ENCODE measurements at places on chromosomes 11 and 22.

GRCh38 chr11:34358728-34359547, 1.1 kb upstream of the ABTB2 start:
- DNase-seq = peak; percentile 44

DNA sequence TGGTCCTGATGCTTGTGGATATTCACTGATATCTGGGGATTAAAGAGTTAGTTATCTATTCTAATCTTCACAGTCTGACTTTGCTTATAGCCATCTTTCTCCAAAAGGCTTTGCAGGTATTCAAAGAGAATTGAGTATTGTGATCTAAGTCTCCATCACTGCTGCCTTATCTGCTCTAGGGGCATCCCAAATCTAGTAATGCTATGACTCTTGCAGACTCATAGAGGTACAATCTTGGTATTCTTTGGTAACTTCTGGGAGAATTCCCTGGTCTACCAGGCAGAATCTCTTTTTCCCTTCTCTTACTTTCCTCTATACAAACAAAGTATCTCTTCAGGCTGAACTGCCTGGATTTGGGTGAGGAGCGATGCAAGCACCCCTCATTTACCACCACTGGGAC, 746.3 kb downstream of the JRKL start:
- DNase-seq = no peak

- DNase-seq = peak; percentile 48
These were observed 37.0 kb upstream of the FTH1 start for GRCh38 chr11:62004473-62004872.

GRCh38 chr22:45997077-45997776, 20.3 kb upstream of the WNT7B start:
- DNase-seq = no peak

DNA sequence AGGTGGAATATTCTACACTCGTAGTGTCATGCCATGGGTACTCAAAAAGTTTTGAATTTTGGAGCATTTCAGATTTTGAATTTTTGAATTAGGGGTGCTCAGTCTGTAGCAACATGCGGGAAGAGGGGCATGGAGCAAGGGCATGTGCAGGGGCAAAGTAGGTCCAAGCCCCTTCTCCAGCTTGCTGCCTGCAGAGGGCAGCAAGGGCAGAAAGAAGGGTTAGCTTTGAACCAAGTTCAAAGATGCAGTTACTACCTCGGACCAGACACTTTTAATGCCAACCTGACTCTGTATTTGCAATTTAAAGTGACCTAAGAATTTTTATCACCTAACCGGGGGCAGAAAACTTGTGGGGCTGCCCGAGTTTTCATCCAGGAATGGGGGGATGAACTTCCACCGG, 68.2 kb downstream of the CD82 start:
- DNase-seq = no peak
